ENCODE measurements at places on chromosomes 13 and 19. TPM values are rescaled to one million over a fixed set of nuclear protein-coding genes. Genes with fewer than 3 reads are reported as not detected.

DNA sequence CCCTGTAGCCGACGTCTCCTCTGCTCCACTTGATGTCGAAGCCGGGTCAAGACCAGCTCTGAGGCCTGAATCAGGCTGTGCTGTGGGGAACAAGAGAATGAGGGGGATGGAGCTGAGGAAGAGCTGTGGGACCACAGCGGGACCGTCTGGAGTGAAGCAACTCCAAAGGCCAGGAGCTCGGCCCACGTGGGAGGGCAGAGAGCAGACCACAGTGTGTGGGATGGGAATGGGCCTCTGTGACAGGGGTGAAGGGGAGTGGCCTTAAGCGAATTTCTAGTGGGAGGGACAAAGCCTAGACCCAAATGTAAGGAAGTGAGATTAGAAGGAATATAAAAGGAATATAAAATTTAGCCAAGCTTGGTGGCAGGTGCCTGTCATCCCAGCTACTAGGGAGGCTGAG, 3.8 kb upstream of the SLC8A2 start:
- DNase-seq = no peak

- DNase-seq = no peak
Measured at GRCh38 chr19:42030645-42031440, 36.8 kb upstream of the ATP1A3 start.

- DNase-seq = no peak
Measured at GRCh38 chr19:32415246-32415645, 9.7 kb downstream of the DPY19L3 start.

Gene ZNF582
- total RNA-seq = 1.2 TPM

Gene VSIG10L
- total RNA-seq = 1.8 TPM
